ENCODE measurements at places on chromosomes 1 and 21.

- DNase-seq = peak; percentile 14
Measured at GRCh38 chr1:70415882-70416281, 4.8 kb downstream of the CTH start.

- DNase-seq = no peak
Measured at GRCh38 chr1:241800640-241801039, 47.4 kb upstream of the EXO1 start.

GRCh38 chr1:230330157-230330556 lies 96.0 kb downstream of the PGBD5 start:
- DNase-seq = no peak

DNA sequence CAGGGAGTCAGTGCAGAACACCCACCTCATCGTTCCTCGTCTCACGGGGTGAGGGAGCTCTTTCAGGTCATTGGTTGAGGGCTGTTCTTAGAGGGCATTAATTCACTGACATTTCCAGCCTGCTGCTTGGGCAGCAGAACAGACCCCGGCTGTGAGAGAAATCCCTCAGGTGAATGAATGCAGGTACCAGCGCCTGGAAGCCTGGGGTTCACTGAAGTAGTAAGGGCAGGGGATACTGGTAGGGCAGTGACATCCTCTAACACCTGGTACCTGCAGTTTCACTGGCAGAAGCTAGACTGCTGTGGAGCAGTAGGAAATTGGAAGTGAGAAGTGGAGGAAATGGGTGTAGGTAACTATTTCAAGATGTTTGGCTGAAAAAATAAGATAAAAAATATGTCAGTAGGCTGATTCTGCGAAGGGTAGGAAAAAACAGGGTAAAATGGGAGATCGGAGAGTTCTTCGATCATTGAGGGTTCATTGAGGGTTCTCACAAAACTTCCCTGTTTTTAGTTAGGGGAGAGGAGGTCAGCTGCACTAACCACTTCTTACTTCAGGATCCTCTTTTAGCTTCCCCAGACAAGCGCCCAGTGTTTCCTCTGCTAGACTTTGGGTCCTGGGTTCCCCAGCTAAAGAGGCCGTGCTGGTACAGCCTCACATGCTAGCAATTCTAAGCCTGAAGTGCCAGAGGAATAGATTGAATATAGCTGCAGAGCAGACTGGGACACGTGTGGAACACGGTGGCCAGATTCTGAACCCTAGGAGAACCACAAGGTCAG lies 55.2 kb downstream of the RNF220 start:
- no peak for DNase-seq

- DNase-seq = no peak
Measured at GRCh38 chr1:56824938-56825337, 5.7 kb upstream of the FYB2 start.

DNA sequence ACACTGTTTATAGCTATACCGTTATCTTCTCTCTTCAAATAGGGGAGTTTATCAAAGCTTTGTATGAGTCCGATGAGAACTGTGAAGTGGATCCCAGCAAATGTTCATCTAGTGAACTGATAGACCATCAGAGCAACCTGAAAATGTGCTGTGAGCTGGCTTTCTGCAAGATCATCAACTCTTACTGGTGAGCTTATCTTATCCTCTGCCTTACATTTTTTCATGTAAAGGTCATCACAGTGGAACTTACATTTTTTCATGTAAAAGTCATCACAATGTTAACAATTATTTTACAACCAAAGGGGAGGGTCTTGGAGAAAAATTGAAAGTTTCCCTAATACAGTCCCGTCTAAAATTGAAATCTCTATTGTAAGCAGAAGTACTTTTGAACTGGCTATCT lies 45.2 kb downstream of the CLEC20A start:
- no peak for DNase-seq

DNA sequence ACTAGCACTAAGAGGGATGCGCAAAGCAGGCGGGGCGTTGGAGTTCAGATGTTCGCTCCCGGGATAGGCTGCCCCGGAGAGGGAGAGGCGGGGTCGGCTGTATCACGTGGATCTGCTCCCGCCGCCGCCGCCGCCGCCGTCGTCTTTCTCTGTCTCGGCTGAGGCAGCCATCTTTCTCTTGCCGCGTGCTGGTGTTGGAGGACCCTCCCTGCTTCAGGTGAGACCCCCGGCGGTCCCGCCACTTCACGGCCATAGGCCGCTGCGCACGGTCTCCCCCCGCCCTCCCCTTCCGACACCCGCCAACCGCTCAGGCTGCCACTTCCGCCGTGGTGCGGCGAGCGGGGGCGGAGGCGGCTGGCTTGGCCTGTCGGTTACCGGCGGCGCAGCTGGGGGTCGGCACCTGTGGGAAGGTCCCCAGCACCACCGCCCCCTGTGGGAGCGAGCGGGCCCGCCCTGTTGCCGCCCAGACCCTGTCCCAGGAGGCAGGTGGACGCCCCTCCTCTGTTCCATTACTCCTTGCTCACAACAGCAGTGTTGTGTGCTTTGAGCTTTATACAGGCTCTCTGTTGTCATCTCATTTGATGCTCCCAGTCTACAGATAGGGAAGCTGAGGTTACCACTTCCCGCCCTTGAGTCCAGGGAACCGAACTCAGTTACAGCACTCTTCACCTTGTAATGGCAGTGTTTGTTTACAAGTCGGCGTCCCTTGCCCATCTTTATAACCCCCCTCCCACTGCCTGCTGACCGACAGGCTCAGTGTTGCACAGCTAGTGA lies at the start of gene BTF3L4:
Gene BTF3L4, plus strand, starts transcription at position 133 of the 774 bp plus-strand sequence. CDS start 3,553 bp downstream, outside the sequence.
- DNase-seq = peak; percentile 96

DNA sequence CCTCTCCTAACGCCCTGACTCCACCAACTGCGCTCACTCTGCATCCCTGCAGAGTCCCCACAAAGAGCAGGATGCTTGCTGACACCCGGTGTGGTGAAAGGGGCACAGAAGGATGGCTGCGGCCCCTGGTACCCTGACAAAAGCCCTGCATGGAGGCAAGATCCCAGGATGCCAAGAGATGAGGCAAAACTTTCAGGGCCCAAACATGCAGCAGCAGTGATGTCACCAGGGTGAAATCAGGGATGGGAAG lies 36.6 kb downstream of the SLC9A1 start:
- DNase-seq = no peak

GRCh38 chr21:40372506-40372905 lies 474.5 kb downstream of the DSCAM start:
- no peak for DNase-seq

- DNase-seq = no peak
Measured at GRCh38 chr1:102572637-102573036, 535.7 kb downstream of the COL11A1 start.

GRCh38 chr1:230421481-230421880 lies 4.7 kb downstream of the PGBD5 start:
- no peak for DNase-seq

DNA sequence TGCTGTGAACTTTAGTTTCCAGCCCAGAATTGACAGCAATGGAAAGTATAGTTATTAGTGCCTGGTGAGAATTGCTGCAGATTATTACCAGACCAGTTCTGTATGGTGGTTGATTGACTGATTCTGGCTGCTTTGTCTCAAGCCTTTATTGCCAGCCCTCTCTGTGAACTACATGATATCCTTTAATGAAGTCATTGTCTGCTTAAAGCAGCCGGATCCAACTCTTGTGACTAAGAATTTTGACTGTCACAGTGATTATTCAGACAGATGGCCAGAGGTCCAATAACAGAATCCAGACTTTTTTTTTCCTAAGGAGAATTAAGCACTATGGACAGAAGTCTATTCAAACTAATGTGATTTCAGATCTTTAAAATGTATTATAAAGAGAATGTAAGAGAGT lies 1548.6 kb upstream of the B3GALT2 start:
- DNase-seq = no peak

- peak; percentile 7 for DNase-seq
Measured at GRCh38 chr1:4379451-4380175, 274.8 kb upstream of the AJAP1 start.

GRCh38 chr1:101008229-101008834 lies 17.3 kb downstream of the DPH5 start:
- no peak for DNase-seq

DNA sequence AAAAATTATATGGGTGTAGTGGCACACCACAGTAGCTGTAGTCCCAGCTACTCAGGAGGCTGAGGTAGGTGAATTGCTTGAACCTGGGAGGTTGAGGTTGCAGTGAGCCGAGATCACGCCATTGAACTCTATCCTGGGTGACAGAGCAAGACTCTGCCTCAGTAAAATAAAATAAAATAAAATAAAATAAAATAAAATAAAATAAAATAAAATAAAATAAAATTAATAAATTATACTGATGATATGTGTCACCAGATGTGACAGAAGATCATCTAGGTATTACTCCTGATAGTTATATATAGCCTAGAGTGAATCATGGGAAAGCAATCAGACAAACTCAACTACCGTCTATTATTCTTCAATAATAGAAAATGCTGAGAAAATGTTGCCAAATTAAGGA lies 972.5 kb downstream of the MRPL39 start:
- DNase-seq = no peak

DNA sequence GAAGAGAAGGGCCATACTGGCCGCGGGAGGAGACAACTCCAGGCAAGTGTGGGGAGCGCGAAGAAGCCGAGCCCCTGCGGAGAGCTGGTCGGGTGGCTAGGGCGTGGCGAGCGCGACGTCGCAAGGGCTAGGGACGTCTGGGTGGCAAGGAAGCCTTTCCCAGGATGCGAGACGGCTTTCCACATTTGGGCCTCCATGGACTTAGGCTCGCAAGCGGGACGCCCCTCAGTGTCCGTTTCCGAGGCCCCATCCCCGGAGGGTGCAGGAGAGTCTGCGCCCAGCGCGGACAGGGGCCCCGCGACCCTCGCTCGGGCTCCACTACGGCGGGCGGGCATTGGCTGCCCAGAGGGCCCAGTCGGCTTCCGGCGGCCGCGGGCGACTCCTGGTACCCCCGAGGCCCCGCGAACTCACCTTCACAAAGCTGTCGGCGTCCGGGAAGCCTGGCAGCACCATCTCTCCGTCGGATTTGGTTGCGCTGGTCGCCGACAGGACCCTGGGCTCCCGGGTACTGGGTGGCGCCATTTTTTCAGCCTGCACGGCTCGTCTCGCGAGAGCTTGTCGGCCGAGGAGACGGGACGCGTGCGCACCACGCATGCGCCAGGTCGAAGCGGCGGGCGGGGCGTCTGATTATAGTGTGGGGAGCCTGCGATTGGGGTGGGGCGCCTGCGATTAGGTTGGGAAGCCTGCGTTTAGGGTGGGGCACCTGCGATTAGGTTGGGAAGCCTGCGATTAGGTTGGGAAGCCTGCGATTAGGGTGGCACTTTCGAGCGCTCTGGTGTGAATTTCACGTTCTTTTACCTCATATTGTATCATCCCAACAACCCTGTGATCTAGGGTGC lies at the start of gene EXOSC10:
Gene EXOSC10, minus strand, starts transcription at position 560 of the 839 bp plus-strand sequence. Its CDS starts 38 bp downstream, at position 522.
- peak; percentile 95 for DNase-seq

DNA sequence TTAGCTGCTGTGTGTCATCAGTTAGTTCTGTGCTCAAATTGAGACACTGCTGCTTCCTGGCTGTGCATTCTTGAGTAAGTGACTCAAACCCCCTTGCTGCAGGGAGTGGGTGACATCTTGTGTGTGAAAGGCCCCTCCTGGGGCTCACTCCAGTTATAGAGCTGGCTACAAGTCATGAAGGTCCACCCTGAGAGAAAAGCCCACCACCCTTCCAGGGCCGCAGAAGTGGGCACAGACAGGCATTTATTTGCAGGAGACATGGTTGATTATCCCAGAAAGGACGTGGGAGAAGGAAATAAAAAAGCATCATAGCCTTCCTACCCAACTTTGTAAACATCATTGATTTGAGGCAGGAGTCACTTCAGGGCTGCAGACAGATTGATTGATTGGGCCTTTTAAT lies 550.6 kb downstream of the MATN1 start:
- no peak for DNase-seq

GRCh38 chr1:34053660-34054059 lies 111.4 kb downstream of the CSMD2 start:
- no peak for DNase-seq

DNA sequence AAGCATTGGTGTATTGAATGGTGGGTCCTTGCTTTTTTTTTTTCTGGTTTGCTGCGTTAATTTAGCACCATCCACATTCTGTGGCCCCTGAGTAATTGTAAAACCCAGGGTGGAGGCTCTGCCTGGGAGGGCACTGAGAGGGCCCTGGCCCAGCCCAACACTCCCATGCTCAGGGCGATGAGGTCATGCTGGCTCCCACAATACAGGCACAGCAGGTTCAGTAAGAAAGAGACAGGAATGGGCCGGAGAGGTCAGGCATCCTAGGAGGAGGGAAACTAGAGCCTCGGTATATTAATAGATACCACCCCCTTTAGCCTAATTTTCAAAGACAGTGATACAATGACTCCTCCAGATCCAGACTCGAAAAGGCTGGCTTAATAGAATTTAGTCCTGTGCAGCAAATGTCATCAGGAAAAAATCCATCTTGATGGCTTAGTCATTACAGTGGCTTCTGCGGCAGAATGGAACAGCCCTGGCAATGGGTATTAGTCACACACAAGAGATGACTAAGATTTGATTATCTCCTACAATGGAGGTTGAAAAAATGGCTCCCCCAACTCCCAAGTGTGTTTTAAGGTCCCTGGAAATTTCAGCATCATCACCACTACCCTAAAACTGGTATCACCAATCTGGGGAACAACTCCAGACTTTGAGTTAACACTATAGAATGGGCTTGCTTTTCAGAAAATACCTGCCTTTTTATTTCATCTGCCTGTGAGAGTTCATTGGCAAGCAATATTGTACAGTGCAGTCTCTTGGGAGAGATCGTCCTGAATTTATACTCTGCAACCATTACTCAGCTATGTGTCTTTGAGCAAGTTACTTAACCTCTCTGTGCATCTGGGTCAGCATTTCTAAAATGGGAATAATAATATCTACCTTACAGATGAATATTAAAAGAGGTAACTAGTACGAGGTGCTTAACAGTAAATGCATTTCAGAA lies 43.9 kb upstream of the LYST start:
- peak; percentile 52 for DNase-seq

DNA sequence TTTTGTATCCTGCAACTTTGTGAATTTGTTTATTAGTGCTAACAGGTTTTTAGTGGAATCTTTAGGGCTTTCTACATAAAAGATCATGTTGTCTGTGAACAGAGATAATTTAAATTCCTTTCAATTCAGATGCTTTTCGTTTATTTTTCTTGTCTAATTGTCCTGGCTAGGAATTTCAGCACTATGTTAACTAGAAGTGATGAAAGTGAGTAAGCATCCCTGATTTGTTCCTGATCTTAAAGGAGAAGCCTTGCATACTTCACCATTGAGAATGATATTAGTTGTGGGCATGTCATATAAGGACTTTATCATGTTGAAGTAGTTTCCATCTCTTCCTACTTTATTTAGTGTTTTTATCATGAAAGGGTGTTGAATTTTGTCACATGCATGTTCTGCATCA lies 23.6 kb upstream of the TRIM67 start:
- no peak for DNase-seq

DNA sequence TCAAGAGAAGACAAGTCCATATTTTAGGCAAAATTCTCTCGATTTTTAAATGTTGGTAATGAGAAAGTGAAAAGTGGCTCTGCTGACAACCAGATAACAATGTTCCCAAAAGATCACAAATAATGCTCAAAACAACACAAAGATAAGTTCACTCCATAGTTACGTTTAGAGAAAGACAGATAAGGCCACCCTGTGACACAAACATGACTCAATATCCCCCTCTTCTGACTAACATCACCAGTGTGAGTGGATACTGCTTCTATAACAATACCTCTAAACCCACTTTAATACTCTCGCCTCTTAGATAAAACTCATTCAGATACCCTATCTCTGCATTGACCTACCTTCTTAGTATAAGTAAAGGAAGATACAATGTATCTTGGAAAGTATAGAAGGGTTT lies 51.2 kb upstream of the RGS7 start:
- no peak for DNase-seq

- DNase-seq = no peak
Measured at GRCh38 chr1:167099851-167100250, 6.0 kb downstream of the STYXL2 start.

- peak; percentile 83 for DNase-seq
Measured at GRCh38 chr21:31132574-31133242, 94.4 kb upstream of the KRTAP19-8 start.
